ENCODE measurements at places on chromosomes 11 and 22.
A peak's percentile ranks its signal among the peaks of the same experiment; 100 is the strongest.

- no peak for DNase-seq
Measured at GRCh38 chr11:2694495-2694894, 5.3 kb downstream of the KCNQ1OT1 start.

DNA sequence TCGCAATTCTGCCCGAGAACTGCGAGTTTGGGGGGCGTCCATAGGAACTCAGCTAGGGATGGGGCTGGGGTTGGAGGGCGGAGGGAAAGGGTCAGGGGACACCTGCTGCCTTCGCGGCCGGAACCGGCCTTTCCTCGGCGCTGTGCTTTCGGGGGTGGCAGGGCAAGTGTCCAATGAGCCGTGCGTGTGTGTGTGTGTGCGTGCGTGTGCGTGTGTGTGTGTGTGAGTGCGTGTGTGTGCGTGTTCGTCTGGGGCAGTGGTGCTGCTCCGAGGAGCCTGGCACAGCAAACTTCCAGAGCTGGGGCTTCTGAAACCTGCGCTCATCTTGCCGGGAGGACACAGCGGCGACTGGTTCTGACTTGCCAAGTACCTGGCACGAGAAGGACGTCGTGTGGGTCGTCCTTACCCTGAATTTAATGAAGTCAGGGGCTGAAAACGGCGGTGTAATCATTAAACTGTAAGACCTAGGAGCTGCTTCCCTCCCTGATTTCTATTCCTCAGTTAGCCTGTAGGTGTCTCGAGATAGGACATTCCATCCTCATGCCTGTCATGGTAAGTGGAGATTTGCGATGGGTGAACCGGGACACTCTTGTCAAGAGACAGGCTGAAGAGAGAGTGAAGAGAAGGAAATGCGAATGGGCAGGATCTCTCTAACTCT is 27.0 kb upstream of the AMOTL1 start:
- DNase-seq = no peak

DNA sequence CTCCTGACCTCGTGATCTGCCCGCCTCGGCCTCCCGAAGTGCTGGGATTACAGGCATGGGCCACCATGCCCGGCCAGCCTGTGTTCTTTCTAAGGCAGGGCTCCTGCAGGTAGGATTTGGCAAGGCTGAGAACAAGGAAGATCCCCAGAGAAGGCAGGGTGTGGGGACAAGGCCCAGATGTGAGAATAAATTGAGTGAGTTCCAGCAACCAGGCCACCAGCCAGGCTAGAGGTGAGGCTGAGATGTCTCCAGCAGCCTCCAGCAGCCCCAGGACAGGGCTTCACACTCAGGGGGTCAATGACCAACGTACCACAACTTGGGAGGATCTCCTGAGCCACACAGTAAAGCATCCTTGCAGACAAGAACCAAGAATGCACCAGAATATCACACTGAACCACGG is 75.1 kb downstream of the BUD13 start:
- no peak for DNase-seq

GRCh38 chr11:95565724-95566141 is 223.8 kb downstream of the FAM76B start:
- DNase-seq = no peak

GRCh38 chr11:27757953-27758352 is 57.7 kb upstream of the BDNF start:
- no peak for DNase-seq

GRCh38 chr11:62141111-62142042 is 17.6 kb downstream of the INCENP start:
- no peak for DNase-seq

- no peak for DNase-seq
Measured at GRCh38 chr22:38196791-38197419, 4.9 kb upstream of the MAFF start.

- DNase-seq = peak; percentile 52
Measured at GRCh38 chr11:79437278-79437980, 3.4 kb downstream of the TENM4 start.

GRCh38 chr22:32127904-32128303 is 31.2 kb downstream of the C22orf42 start:
- DNase-seq = no peak

GRCh38 chr11:123698546-123699127 is 42.8 kb downstream of the ZNF202 start:
- no peak for DNase-seq

- no peak for DNase-seq
Measured at GRCh38 chr11:75202195-75202594, 38.4 kb upstream of the TPBGL start.

DNA sequence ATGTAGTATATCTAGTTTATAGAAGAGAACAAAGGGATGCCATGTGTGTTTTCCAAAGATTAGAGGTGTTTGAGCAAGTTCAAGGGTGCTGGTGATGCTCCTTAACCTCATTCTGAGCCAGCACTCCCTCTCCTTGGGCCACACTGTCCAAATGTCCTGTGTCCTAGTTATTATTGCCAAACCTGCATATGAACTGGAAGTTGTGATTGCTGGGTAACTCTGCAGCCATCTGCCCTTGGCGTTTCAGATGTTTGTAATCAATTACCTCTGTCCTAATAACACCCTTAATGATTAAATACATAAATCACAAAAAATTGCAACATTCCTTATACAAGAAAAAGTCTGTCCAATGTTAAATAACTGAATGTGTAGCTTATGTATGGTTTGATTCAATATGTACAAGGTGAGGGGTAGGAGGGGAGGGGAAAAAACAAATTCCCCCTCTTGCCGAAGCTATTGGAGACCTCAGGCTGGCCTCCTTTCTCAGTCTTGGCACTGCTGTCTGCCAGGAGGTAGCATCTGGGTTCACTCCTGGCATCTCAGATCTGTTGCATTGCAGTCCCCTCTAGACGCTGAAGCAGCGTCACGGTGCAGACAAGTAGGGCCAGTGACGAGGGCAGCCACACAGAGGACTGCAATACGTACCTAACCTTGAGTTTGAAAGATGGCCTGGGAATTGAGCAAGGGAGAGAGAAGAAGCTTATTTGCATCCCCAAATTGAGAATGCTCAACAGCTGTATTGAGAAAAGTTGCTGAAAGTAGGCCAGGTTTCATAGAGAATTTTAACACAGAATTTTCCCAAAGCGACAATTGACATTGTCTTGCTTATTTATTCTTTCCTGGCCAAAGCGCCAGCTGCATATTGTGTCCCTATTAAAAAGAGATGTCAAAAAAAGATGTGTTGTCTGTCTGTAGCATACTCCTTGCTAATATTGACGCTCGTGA is 89.6 kb upstream of the ARHGAP32 start:
- DNase-seq = no peak

GRCh38 chr22:24337894-24338645 is 67.4 kb downstream of the SPECC1L start:
- DNase-seq = no peak

DNA sequence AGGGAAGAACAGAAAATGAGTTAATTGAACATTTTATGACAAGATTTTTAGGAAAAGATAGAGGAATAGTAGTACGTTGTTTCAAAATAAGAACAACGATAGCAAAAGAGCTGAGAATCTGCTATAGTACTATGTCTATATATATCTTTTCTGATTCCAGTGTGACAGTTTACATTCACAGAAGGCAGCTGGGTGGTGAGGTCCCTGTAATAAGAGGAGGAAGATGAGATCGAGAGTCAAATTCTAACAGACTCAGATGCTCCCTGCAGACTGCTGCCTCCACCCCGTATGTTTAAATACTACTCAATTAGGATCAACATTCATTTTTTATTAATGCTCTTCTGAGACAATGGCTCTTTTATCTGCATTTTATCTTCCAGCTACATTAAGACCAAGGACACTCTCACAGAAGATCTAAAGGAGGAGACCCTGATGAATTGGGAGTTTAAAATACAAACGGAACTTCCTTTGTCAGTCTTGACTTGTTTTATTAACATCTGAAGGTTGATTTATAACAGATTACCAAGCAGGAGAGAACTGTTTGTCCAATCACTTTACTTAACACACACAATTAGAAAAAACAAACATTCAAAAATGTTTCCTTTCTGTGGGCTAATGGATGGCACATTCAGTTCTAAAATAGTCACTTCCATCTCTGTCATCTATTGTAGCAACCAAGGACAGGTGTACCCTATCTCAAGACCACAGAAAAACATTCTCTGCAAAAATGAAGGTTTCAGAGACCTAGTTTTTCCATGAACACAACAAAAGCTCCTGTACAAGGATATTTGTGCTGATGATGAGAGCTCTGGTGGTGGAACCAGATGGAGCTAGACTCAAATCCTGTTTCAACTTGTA is 240.2 kb downstream of the CADM1 start:
- no peak for DNase-seq

- DNase-seq = no peak
Measured at GRCh38 chr22:46125311-46125710, 25.0 kb upstream of the PPARA start.

DNA sequence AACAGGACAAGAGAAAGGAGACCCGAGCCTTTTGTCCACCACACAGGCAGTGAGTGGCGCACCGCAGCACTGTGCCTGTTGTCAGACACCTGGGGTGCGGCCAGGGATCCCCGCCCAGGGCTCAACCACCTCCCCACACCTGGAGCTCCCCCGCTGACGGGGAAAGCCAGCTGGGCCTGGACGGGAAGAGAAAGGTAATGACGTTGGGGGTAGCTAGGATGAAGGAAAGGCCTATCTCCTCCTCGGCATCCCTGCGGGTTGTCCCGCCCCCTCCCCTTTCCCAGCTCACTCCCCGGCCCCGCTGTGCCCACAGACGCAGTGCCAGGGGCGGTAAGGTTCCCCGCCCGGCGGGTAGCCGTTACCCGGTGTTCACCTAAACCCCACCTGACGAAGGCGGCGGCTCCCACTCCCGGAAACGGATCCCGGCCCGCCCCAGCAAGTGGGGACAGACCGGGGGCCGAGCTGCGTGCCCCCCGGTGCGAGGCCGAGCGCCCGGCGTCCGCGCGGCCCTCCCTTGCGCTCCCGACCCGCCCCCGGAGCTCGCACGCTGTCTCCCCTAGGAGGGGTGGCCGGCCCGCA is 495 bp downstream of the HYOU1 start:
- peak; percentile 22 for DNase-seq

- no peak for DNase-seq
Measured at GRCh38 chr22:39017596-39018365, 3.1 kb upstream of the APOBEC3D start.

- DNase-seq = no peak
Measured at GRCh38 chr11:96228473-96228891, 114.5 kb downstream of the MAML2 start.

GRCh38 chr22:25023879-25024278 is 71.4 kb downstream of the KIAA1671 start:
- DNase-seq = no peak

- DNase-seq = no peak
Measured at GRCh38 chr11:18371279-18371678, 23.1 kb upstream of the LDHA start.

DNA sequence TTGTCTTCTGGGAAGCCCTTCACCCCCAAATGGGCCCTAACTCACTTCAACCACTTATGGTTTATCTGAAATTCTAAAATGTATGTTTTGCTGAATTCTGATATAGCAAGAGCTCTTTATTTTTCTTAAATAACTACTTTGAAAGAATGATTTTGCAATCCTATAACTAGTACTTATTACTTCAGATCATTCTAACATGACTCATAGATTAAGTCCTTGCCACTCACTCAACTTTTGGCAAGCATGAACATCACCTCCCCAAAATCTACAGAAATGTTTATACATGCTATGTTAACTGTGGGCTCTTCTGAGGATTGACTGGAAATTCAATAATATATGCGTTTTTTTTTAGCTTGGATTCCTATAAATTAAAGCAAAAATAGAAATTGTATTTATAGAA is 367.4 kb upstream of the FAT3 start:
- DNase-seq = no peak

DNA sequence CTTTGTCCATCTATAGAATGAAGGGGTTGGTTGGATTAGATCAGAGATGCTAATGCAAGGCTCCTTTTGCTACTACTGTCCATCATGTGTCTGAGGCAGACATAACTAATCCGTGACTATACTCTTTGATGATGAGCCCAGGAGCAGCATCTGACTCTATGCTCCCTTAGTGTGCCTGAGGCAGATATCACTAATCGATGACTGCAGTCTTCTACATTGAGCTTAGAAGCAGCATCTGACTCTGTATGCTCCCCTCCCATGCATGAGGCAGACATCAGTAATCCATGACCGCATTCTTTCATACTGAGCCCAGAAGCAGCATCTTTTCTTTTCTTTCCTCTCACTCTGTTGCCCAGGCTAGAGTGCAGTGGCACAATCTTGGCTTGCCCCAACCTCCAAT is 4.2 kb downstream of the TCN2 start:
- no peak for DNase-seq
